CD4-positive, alpha-beta T cell treated with Interleukin-4 for 4 hours (primary cell): ENCODE measurements at places on chromosomes 4 and X.

DNA sequence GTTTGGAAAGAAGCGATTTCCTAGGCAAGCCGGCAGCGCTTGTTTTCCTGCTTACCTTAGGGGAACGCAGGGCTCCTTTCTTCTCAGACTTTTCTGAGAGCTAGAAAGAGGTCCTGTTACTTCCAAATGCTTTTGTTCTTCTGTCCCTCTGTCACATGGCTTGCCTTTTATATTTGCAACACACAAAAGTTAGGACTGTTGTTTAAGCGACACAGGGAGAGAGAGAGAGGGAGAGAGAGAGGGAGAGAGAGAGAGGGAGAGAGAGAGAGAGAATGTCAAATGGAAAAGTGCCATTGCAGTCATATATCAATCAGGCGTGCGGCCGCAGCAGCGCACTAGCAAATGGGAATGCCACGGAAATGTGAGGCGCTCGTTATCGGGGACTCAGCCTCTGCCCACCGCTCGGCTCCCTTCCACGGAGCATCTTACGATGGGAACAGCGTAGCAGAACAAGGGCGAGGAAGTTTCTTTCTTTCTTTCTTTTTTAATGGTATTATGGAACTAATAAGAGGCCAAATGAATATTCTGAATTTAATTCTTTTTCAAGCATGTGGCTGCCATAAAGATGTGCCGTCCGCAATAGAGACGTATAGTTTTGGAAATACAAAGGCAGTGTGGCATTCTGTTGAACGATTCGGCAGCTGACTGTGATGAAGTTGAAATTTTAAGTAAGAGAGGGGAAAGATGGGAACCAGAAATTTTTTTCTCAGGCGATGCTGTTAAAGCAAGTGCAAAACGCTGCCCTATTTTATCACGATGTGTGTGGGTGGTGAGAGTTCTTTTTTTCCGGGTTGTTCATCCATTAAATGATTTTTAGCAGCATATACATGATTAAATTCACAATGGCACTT, at the start of gene NDP:
Gene NDP, minus strand, starts transcription at position 142 of the 851 bp plus-strand sequence. CDS start 14,745 bp downstream, outside the sequence.
- DNase-seq = no peak

DNA sequence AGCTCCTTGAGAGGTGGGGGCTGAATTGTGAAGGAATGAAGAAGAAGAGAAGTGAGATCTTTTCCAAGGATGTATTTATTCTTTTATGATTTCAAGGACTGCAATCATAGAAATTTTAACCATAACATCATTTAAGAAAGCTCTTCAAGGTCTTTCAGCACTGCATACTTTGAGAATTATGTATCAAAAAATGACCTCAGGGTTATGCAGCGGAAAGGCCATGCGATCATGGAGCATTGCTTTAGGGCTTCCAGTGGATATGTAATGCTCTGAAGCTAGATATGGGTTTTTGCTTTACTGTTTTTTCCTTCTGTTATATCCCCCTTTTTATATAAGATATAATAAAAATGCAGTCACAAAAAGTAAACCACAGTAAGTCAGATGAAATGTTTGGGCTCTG, 38.7 kb downstream of the SGMS2 start:
- DNase-seq = no peak

- no peak for DNase-seq
These were observed 31.1 kb downstream of the TAPT1 start for GRCh38 chr4:16195209-16195608.

GRCh38 chrX:54074826-54075225, 30.6 kb upstream of the PHF8 start:
- no peak for DNase-seq

- no peak for DNase-seq
These were observed 88.1 kb downstream of the RASL11B start for GRCh38 chr4:52950226-52950625.
